ENCODE measurements at places on chromosomes 2 and 18.

DNA sequence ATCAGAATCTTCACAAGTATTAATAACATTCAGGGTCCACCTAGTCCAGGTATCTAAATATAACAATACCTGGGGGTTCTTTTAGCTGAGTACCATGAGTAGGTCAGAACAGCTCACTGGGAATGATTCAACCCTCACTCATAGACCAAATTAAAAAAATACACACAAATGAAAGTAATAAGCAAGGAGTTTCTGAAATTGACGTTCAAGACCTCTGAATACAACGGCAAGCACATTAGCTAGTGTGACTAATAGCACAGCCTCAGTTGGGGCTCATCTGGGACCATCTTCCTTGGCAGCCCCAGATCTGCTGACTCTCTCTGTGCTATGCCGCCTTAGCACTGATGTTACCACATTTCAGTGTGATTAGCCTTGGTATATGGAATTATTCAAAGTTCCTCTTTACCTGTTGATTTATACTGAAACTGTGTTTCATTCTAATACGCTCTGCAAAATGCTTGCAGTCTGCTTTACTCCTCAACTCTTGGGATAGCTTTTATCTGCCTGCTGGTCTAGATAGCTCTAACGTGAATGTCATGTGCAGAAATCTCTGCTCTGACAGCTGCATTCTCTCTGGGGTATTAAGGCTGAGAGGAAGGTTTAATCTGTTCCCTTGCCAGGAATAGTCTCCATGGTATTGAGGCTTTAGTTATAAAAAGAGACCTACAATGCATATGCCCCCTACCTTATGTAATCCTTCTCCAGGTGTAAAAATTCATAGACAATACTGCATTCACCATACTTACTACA, 153.3 kb downstream of the METTL4 start:
- no peak for DNase-seq

GRCh38 chr2:191486584-191487320, 191.2 kb upstream of the NABP1 start:
- no peak for DNase-seq

- no peak for DNase-seq
Measured at GRCh38 chr2:12014088-12014960, 267.9 kb downstream of the LPIN1 start.

- no peak for DNase-seq
Measured at GRCh38 chr2:98604547-98604946, 3.8 kb downstream of the COA5 start.

DNA sequence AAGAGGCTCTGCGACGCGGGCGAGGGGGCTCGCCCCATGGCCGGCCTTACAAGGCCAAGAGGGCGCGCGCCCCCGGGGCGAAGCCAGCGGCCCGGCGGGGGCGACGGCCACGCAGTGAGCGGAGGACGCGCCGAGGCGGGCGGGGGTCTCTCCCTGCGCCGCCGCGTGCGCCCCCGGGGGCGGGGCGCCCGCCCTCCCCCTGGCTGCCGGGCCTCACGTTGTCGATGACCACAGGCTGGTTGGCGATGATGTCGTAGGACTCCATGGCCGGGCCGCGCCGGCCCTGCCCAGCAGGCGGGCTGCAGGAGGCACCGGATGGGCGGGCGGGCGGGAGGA, 250 bp downstream of the ACTR1B start:
- no peak for DNase-seq

GRCh38 chr2:224669449-224669848, 46.7 kb downstream of the CCDC195 start:
- DNase-seq, result no peak

DNA sequence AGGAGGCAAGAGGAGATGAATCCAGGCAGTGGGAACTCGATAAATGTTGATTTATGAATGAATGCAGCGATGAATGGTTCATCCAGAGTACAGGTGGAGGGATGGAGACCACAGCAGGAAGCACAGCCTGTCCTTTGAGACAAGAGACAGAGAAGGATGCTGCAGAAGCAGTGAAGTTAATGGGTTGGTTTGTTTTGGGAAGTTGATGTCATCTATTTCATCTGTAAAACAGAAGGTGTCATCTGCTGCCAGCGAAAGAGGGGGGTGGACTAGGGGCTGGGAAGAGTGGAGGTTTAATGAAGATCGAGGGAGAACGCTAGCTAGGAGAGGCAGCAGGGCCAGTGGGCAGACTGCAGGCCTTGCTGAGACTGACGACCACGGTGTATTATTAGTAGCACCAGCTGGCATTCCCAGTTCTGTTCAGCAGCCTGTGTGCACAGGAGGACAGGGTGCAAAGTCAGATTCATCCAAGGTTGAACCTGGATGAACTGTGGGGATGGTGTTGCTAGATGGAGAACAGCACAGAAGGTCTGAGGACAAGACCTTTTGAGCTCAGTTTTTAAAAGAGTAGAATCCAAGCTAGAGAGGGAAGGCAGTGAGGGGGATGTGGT, 120.3 kb upstream of the CAPN13 start:
- no peak for DNase-seq

GRCh38 chr2:207015901-207016300, 76.6 kb downstream of the CPO start:
- DNase-seq, result no peak

GRCh38 chr2:216901273-216901672, 41.4 kb upstream of the TNP1 start:
- no peak for DNase-seq

DNA sequence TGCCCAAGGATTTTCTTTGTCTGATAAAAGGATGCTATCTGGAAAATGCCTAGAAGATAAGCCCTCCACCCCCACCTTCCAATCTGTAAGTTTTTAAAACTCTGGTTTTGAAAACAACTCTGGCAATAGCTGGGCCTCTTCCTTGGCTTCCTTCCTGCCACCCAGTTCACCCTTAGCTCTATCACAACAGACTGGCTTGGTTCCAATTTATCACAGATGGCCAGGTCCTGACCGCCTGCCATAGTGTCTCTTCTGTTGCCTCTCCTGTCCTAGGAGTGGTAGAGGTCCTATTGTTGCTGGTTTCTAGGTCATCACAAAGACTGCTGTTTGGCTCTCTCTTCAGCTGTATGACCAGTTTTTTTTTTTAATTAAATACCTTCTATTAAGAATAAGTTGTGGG, 1727.9 kb upstream of the SLC39A10 start:
- DNase-seq, result no peak

- DNase-seq, result no peak
Measured at GRCh38 chr2:150011161-150011730, 423.7 kb upstream of the MMADHC start.

DNA sequence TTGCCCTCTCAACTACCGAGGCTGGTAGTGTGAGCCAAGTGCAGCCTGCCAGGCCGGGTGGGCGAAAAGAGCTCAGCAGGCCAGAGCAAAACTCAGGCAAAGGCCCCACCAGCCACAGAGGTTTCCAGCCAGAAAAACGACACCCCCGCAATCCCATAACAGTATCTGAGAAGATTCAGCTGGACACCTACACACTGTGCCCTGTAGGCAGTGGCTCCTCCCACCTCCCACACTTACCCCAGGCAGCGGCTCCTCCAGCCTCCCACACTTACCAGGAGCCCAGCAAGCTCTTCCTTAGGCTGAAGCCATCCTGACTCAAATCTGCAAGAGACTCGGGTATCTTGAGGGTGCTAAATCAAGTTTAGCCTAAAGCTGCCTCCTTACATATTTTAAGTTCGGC, 15.6 kb upstream of the TMEM18 start:
- DNase-seq, result no peak

DNA sequence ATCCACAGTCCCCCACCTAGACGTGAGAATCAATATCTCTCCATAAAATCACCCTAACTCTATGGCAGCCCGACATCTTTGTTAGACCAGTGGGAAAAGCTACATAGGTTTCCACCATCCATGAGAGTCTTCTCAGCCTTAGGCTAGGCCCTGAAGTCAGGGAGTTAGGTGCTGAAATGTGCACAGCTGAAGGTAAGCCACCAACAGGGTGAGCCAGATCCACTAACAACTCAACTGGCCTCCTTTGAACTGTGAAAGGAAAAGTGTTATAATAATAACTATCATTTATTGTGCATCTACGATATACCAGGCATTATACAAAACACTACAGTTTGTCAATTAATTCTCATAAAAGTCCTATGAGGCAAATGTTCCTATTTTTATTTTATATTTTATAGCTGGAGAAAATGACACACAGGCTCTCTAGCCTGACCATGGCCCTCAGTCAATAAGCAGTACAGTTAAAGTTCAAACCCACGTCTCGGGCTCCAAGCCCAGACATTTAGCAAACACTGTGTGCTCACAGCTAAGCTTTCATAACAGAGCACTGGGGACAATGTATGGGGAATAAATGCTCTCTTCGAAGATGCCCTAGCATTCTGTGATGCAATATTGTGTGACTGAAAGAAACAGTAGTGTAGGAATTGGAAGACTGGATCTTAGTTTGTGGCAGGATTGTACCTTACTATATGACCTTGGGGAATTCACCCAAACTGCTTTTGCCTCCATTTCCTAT, 11.2 kb upstream of the CYP27C1 start:
- no peak for DNase-seq

DNA sequence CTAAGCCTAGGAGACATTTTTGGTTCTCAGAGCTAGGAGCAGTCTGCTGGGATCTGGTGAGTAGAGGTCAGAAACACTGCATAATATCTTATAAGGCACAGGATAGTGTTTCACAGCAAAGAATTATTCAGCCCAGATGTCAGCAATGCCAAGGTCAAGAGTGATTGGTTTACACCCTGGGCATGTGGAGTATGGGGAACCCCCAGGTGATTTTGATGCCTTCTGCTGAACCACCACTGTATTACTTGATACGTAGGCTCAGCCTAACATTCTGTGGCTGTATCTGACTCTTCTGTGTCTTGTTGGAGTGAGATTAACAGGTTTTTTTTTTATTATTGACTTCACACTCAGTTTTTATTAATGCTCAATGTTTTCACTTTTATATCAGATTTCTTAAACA, 6.0 kb downstream of the DDX18 start:
- DNase-seq, result no peak

GRCh38 chr2:190648289-190649034, 421 bp upstream of the NAB1 start:
- DNase-seq, result peak; percentile 79

DNA sequence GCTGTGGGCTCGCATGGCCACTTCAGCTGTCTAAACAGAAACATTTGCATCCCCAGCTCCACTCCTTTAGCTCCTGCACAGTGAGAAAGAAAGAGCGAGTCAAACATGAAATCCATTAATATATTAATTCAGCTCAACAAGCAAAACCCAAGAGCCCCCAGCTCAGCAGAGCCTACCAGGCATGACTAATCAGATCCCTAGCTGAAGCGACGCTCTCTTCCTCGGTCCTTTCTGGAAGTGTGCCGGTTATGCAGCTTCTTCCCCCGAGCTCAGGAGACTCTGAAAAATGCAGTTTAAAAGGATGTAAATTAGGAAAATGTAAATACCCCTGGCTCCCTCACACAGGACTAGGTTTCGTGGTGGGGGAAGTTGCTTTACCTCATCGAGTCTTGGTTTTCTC, 221.5 kb downstream of the ANKRD30B start:
- DNase-seq, result no peak

Measured in hematopoietic multipotent progenitor cell treated with erythropoietin and hydrocortisone succinate and interleukin-3 and kit ligand, for 15 days (in vitro differentiated cells).